Hematopoietic multipotent progenitor cell (in vitro differentiated cells): ENCODE measurements at places on chromosomes 16 and 17.

GRCh38 chr17:81049973-81050551 lies 15.1 kb downstream of the BAIAP2 start:
- no peak for DNase-seq

- no peak for DNase-seq
Measured at GRCh38 chr16:66447491-66447890, 20.4 kb downstream of the BEAN1 start.

DNA sequence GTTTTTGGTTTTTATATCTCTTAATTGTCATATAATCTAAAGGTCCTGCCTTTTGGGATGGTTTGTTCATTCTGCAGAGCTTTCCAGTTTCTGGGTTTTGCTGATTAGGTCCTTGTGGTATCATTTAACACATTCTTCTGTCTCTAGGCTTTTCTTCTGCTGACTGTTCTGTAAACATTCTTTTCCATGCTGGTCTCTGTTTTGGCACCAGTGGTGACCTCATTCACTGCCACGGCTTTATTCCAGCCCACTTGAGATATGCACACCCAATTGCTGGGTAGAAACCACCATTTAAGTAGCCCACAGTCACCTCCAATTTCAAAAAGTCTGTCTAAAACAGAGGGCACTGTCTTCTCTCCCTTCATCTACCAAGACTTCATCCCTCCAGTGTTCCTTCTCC lies 31.1 kb upstream of the COX10 start:
- DNase-seq = no peak

- no peak for DNase-seq
Measured at GRCh38 chr16:20865420-20866131, 34.6 kb downstream of the DCUN1D3 start.

- DNase-seq = no peak
Measured at GRCh38 chr17:63308272-63308671, 137.8 kb downstream of the CYB561 start.

- no peak for DNase-seq
Measured at GRCh38 chr16:1870365-1871082, 1.4 kb downstream of the MEIOB start.

DNA sequence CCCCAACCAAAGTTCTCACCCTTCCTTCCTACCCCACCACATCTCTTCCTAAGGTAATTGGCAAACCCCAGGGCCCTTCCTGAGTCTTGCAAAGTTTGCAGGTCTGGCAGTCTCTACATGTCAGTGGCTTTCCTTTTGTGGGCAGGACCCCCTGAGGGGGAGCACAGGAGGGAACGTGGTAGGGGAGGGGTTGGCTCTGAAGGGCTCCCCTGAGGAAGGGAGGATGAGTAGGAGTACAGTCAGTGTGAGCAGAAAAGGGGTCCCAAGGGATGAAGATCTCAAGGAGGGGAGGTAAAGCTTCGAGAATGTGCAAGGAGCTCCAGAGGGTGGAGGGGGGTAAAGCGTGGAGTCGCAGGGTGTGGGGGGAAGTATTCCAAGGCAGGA lies 206.9 kb downstream of the RAB11FIP4 start:
- no peak for DNase-seq

DNA sequence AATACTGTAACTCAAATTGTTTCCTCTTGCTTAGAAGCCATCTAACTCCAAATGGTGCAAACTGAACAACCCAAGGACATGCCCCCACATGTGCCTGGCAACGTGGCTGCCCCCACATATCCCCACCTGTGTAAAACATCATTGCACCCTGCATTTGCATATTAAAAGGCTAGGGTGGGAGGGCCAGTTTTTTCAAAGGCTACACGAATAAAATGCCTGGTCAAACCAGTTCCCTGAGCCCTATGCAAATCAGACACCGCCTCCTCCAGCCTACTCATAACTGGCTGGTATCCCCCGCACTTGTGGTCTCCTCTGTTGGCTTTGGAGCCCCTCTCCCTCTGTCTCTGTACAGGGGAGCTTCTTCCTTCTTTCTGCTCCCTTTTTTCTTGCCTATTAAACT lies 26.7 kb downstream of the C16orf54 start:
- DNase-seq = no peak

DNA sequence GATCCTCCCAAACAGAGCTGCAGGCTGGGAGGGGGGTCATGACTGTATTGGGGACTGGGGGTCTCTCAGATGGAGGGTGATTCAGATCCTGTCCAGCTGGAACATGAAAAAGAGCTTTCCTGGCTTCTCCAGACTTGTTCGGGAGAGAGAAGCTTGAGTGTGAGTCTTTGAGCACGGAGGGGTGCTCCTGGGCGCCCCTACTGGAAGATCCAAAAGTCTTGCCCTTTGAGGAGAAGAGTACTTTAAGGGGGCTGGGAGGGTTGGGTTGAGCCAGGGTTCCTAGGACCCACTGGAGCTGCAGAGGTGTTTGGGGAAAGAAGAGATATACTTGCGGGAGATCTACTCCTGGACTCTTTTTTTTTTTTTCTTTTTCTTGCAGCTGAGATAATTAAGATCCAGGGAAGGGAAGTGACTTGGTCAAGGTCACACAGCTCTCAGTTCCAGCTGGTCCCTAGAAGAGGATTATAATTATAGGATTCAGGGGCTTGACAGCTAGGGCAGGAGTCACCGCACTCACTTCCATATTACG lies 8.4 kb downstream of the RARA start:
- no peak for DNase-seq

GRCh38 chr17:63191610-63192009 lies 225.6 kb downstream of the TANC2 start:
- no peak for DNase-seq

- DNase-seq = peak; percentile 37
Measured at GRCh38 chr17:32142857-32143526, 690 bp downstream of the RHOT1 start.

- DNase-seq = no peak
Measured at GRCh38 chr17:28895794-28896447, 1.6 kb downstream of the FLOT2 start.

DNA sequence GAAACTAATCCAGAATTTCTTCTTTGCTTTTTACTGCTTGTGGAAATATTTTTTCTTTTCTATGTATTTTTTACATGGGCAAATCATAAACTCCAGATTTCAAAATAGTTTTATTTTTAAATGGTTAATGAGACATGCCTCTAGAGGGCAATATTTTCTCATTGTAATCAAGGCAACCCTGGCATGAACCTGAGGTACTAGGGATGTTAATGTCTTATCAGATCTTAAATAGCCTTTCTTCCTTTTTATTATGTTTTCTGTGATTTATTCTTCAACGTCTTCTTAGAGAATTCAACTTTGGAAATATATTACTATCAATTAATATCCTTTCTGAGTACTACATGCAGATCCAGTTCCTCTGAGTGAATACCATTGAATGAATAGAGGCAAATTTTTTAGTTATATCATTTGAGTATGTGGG lies 324.7 kb downstream of the BCAS3 start:
- DNase-seq = peak; percentile 14

DNA sequence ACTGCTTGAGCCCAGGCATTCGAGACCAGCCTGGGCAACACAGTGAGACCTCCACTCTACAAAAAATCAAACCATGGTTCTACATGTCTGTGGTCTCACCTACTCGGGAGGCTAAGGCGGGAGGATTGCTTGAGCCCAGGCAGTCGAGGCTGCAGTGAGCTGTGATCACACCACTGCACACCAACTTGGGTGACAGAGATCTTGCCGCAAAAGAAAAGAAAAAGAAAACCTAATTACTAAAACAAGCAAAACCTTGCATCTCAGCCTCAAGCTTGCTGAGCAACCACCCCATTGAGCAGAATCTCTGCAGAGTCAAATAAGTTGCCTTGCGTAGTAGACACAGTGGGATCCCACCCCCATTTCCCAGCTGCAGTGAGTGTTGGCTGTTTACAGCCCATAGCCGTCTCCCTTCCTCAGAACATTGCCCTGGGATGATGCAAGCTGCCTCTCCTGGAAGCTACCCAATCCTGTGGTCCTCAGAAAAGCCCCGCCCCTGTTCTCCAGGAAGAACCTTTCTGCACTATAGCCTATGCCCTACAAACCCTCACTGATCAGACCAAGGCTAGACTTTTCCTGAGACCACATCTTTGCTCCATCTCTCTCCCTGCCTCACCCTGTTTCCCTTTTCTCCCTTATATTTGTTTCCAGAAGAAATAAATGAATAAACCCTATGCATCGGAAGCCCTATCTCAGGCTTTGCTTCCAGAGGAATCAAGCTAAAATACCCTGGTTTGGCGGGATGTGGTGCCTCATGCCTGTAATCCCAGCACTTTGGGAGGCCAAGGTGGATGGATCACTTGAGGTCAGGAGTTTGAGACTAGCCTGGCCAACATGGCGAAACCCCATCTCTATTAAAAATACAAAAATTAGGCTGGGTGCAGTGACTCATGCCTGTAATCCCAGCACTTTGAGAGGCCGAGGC lies 16.7 kb upstream of the ERN2 start:
- DNase-seq = no peak

GRCh38 chr16:26963109-26963508 lies 103.6 kb upstream of the C16orf82 start:
- DNase-seq = no peak

DNA sequence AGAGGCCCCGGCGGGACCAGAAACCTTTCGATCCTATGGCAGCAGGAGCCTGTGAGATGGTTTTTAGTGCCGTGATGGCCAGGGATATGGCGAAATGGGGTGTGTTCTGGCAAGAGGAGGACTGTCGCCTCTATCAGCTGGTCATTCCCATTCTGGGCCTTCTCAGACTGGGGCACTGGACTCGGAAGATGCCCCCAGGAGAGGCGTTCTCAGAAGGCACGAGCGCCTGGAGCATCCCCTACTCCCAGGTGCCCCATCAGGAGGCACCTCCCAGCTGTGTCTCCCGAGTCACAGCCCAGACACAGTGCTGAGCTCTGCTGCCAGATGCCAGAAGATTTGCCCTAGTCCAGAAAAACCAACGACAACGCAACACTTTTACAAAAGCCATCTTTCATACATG lies 54.6 kb upstream of the ENDOV start:
- no peak for DNase-seq

- no peak for DNase-seq
Measured at GRCh38 chr17:83071966-83072562, 7.3 kb upstream of the METRNL start.

DNA sequence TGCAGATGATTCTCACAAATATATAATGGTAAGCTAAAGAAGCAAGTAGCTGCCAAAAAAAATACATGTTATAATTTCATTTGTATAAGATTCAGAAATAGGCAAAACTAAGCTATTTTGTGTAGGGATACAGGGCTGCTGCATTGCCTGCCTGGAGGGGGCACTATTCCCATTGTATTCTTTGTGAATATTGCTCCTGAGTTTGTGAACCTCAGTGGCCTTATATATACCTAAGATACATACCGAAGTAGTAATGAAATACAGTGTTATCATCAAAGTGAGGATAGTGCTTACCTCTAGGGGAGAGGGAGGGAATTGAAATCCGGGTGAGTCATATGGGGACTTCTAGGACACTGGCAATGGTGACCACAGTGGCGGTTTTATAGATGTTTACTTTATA lies 53.5 kb downstream of the C17orf58 start:
- DNase-seq = peak; percentile 15

DNA sequence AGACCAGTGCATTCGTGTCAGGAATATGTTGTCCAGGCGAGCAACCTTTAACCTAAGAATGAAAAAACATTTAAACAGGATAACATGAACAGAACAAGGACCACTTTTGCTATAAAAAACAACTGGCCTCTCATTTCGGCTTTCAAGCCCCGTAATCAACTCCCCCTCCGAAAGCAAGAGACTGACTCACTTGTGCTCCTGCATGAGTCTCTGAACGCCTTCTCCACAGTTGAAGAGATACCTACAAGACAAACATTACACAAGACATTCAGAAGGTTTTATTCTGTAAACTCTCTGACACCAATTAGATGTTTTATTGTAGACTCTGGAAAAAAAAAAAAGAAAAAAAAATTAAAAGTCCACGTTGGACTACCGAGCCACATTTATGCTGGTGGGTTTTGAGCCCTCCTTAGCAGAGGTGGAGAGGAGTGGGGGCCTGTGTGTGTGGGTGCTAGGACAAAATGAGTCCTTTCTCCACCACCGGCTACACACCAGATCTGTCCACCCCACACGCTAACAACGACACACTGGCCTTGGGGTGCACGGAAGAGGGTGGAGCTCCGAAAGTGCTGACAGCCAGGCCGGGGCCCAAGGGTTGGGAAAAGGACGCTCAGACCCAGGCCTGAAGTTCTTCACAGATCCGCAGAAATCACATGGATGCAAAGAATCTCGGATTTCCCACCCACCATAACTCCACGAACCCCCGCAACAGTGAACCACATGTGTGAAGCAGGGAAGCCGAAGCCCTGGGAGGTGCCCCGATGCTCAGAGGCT lies 759 bp downstream of the ELAC2 start:
- DNase-seq = no peak

DNA sequence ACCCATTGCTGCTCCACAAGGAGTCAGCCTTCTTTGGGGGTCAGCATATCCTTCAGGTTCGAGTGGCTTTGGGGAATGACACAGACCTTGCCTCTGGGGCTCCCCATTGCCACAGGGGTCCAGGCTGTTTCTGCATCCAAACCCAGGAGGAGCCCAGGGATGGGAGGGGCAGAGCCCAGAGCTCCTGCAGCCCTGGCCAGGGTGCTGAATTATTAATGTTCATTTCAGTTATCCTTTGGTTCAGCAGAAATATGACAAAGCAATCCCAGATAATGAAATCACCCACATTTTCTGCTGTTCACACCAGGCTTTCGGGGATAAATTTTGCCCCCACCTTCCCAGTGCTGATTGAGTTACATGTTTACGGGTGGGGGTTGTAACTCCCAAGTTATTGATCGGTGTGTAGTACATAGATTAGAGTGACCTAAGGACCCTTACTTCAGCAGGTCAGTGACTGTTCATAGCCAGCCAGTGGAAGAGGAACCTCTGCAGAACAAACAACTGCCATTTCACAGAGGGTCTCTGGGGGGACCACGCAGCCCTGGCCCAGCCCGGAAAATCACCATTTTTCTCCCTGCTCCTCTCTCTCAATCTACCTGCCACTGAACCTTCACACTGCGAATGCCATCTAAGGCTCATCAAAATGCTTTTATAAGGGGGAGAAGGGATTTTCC lies 240.3 kb upstream of the N4BP1 start:
- DNase-seq = no peak

GRCh38 chr17:74502861-74503260 lies 28.4 kb downstream of the CD300LB start:
- DNase-seq = no peak

DNA sequence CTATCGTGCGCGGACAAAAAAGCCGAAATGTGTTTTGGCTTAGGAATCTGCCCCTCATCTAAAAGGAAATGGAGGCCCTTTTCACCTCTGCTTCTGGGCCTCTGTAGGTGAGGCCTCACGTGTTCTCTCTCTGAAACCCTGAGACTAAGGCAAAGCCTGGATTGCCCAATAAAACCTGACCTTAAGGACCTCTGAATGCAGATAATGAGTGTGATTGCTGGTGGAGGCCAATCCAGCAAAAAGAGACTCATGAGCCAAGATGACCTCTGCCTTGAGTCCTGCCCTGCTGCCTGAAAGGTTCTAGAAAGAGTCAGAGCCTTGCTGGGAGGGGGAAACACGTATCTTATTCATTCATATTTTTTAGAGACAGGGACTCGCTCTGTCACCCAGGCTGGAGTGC lies 44.5 kb upstream of the ABR start:
- DNase-seq = no peak

DNA sequence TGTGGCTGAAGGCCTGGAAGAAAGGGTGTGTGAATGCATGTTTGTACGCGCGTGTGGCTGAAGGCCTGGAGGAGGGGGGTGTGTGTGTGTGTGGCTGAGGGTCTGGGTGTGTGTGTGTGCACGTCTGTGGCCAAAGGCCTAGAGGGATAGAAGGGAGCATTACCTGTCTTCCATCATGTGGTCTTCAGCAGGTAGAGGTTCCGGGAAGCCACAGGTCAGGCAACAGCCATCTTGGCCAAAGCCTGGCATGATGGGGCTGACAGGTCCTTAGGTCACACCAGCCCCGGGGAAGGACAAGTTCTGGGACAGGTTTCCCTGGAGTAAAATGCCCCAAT lies 5.2 kb downstream of the LITAFD start:
- no peak for DNase-seq
